ENCODE measurements at places on chromosomes 3 and 15.
A peak's percentile ranks its signal among the peaks of the same experiment; 100 is the strongest.

DNA sequence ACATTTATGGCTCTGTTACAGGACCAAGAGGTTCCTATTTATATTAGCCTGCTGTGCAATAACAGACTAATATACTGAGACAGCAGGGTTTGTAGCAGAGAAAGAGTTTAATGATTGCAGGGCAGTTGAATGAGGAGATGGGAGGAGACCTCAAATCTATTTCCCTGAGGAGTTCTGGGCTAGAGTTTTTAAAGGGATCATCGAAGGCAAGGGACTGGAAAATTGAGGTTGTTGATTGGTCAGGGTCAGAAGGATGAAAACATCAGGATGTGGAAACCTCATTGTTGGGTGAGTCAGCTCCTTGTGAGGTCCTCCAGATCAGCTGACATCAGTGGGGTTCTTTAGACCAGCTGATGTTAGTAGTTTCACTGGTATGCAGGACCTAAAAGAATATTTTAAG lies 60.6 kb upstream of the GOLGA8B start:
- peak; percentile 71 for DNase-seq

DNA sequence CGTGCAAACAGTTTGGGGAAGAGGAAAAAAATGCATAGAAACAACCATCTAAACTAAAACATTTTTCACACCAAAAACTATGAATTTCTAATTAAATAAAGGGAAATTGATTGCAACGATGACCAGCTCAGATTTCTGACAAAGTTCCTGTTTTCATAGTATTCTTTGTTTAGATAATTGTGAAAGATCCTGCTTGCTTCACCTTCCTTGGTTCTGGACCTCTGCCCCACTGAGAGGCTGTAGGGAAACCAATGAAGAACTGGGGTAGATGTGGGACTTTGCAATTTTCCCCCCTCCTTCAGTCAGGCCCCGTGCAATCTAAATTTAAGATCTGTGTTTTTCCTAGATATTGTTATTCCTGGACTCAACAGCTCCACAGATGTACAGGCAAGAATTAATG lies 13.8 kb upstream of the TEX264 start:
- DNase-seq = no peak

DNA sequence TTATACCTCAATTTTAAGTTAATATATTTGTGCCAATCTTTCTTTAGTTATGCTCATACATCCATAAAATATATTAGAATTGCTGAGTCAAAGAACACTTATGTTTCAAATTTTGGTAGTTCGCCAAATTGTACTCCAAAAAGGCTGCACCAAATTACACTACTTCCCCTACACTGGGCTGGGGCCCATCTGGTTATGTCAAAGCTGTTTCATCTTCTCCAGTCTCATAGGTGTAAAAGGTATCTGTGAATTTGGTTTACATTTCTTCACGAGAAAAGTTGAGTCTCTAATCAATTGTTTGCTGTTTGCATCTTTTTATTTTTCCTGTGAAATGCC lies 706 bp downstream of the FSIP1 start:
- DNase-seq = no peak

- DNase-seq = no peak
These were observed 340 bp downstream of the TMEM44 start for GRCh38 chr3:194632809-194633348.

DNA sequence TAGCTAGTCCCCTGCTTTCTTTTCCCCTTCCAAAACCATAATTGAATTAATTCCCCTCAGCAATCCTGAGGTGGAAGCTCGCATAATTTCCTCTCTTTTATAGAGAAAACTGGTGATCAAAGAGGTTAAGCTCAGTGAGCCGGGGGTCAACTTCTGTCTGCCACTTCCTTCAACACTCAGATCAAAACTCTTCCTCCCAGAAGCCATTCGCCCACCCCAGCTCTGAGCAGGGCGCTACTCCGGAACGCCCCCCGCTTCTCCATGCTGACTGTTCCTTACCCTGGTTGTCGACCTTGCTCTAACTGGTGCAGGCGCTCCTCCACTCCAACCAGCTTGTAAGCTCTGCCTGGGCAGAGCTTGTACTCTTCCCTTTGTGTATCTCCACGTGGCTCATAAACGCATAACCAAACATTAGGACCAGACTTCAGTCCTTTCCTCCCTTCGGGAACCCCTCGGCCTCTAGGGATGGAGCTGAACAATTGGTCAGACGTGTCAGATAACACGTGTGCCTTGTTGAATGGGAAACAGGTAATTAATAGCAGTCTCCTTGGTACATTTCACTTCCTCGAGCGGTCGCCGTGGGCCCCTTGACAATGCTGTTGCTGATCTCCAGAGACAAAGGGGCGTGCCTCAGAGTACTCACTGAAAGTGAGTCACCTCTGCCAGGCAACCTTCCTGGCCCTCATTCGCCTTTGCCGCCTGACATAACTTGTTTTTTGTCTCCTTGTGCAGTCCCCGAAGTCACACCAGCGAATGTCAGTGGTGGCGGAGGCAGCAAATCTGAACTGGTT lies 71.8 kb downstream of the IL5RA start:
- DNase-seq = no peak

- no peak for DNase-seq
These were observed 878 bp downstream of the SPPL2A start for GRCh38 chr15:50764461-50765194.
